Muscle of back (tissue), 13 donors: ENCODE measurements at places on chromosomes 7 and 10. TPM values are rescaled to one million over a fixed set of nuclear protein-coding genes. Genes with fewer than 3 reads are reported as not detected.

KCNIP2 gene
- 5.4 TPM for polyA plus RNA-seq

GRCh38 chr10:27865221-27865635, 119.6 kb upstream of the MKX start:
- DNase-seq = no peak

CALHM2 gene
- 22.1 TPM for polyA plus RNA-seq

HMX3 gene
- polyA plus RNA-seq = not detected

DNA sequence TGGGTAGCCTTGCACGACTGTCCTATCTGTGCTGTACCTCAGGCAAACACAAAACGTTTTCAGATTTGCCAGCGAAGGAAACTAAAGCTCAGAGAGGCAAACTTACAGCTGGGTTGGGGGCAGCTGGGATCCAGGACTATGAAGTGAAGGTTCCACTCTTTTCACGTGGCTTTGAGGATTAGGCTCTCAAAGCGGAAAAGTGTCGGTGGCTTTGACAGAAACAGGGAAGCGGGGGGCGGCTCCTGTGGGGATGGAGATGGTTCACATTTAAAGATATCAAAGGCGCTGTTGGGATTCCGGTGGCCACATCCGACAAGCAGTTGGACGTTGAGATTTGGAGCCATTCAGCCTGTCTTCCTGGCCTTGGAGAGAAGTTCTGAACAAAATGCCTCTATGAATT, 958.3 kb upstream of the ZNF722 start:
- DNase-seq = no peak

DNA sequence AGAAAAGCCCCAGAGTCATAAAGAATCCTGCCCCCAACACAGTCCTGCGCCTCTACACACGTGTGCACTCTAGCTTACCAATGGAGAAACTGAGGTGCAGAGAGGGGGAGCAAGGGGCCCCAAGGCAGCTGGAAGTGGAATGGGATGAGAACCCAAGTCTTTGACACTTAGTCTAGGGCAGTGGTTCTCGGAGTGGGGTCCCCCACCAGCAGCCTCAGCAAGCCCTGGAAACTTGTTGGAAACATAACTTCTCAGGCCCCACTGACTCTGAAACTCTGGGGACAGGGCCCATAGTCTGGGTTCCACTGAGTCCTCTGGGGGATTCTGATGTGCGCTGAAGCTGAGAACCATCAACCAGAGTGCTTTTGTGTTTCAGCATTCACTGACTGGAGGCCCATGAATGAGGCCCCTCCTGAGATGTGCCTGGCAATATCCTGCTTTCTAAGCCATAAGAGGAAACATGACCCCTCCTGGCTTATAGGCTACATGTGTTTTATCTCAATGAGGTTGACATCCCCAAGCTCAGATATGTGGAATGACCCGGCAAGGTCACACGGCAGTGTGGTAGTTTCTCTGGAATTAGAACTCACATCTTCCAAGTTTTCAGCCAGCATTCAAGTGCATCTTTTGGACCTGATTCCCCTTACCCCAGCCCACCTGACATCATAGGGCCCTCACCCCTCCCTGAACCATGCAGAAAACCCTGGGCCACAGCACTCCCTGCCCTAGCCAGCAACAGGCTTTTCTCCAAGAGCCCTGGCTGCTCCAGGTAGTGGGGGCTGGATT, 147.3 kb upstream of the PCBD1 start:
- no peak for DNase-seq
